Left kidney (tissue), 8 donors: ENCODE measurements at places on chromosomes 11 and 22. TPM values are rescaled to one million over a fixed set of nuclear protein-coding genes. Genes with fewer than 3 reads are reported as not detected.

Gene RIMBP3C
- polyA plus RNA-seq: 0.20 TPM

DNA sequence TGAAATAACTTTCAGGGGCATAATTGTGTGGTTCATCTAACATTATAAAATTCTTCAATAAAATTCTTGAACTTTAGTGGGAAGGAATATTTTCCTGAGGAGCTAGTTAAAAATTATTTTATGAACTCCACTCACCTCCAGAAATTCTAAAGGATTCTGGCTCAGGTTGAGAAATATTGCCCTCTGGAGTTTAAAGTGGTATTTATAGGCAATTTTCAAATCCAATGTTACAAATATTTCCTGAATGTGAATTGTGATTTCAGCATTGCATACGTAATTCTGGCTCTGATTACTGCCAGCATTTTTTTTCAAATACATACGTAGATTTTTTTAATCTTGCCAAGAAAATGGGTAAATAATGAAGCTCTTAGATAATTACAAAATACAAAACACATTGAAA is 598.2 kb upstream of the ANO3 start:
- DNase-seq: no peak

Gene OR52I1
- polyA plus RNA-seq: not detected

- DNase-seq: no peak
Measured at GRCh38 chr11:79467761-79468160, 26.9 kb upstream of the TENM4 start.

Gene SLC22A6
- polyA plus RNA-seq: 29.4 TPM
